ENCODE measurements at places on chromosomes 13 and 19.

DNA sequence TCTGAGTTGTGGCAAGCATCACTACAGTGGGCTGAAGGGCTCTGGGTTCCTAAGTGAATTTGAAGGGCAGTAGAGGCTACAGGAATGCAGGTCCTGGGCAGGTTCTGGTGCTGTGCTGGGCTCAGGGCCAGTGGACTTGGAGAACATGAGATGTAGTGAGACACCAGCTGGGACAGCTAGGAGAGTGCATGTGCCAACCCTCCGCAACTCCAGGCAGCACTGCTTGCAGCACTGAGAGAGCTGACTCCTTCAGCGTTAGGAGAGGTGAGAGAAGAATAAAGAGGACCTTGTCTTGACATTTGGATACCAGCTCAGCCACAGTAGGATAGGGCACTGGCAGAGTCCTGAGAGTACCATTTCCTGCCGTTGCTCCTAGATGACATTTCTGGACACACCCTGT, 739.9 kb upstream of the PRR20A start:
- DNase-seq, result no peak

DNA sequence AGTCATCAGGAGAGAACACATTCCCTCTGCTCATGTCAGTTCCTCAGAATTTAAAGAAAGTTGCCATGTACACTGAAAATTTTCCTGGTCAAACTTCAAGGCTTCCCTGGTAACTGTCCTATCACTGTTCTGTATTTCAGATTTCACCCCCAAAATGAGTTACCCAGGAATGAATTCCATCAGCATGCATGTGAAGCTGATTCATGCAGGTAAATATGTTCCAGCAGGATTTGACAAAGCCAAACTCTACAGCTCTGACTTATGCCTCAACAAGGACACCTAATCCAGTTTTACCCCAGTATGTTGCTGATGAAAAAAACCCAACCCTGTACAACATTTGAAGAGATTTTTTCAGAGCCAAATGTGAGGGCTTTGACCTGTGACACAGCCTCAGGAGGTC, 21.5 kb downstream of the LIG4 start:
- DNase-seq, result no peak

DNA sequence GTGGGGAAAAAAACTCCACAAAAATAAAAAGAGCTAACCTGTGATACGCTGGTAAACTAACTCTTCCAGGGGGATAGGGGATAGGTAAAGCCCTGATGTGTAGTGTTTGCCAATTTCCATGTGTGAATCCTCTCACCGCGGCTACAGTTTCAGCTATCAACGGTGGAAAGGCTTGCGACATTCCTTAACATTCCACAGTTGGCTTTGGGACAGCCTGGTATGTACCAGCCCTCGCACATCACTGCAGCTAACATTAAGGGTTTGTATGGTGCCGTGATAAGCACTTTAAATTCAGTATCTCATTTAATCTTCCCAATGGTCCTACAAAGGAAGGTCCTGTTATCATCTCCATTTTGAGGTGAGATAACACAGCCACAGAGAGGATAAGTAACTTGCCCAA, 112.4 kb downstream of the KATNAL1 start:
- DNase-seq, result no peak

DNA sequence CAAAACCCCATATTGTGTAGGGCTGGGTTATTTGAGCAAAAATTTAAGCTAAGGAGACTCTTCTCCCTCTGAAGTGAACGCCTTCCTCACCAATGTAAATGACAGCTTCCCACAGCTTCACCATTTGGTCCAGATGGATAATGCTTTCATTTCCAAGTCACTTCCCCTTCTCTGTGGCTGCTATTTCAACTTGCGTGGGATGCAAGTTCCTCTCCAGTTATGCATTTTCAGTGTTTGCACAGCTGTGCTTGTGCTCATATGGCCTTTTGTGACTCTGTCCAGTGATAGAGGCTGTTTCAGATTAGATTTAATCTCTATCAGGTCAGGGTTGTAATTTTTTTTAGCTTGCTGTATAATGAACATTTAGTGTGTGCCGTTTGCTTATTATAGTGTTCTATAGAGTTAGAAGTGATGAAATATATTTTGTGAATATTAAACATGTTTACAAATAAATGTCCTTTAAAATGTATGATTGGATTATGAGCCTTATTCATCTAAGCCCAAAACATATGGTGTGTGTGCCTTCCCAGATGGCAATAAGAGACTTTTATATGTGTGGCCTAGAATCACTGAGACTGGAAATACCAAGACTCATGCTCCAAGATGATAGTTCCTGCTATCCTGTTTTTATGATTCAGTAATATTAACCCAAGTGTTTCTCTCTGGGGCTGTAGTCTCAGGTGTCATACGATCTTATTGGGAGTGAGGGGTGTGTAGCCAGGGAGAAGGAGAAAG, 86.6 kb downstream of the TNFRSF19 start:
- DNase-seq, result no peak

DNA sequence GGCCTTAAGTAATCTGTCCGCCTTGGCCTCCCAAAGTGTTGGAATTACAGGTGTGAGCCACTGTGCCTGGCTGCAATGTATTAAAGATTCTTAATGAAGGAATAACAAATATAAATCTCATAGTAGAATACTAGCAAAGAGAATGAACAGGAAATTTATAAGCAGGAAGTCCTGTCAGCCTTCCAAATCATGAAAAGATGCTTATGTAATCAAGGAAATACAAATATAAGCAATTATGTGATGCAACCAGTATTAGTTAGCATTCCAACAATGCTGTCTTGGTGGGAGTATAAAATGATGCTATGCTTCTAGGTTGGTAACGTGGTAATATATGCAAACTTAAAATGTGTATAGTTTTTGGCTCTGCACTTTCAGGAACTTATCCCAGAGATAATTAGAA, 133.8 kb downstream of the PDS5B start:
- DNase-seq, result no peak

GRCh38 chr19:55223291-55224037, 5.1 kb downstream of the TMEM86B start:
- DNase-seq, result no peak

DNA sequence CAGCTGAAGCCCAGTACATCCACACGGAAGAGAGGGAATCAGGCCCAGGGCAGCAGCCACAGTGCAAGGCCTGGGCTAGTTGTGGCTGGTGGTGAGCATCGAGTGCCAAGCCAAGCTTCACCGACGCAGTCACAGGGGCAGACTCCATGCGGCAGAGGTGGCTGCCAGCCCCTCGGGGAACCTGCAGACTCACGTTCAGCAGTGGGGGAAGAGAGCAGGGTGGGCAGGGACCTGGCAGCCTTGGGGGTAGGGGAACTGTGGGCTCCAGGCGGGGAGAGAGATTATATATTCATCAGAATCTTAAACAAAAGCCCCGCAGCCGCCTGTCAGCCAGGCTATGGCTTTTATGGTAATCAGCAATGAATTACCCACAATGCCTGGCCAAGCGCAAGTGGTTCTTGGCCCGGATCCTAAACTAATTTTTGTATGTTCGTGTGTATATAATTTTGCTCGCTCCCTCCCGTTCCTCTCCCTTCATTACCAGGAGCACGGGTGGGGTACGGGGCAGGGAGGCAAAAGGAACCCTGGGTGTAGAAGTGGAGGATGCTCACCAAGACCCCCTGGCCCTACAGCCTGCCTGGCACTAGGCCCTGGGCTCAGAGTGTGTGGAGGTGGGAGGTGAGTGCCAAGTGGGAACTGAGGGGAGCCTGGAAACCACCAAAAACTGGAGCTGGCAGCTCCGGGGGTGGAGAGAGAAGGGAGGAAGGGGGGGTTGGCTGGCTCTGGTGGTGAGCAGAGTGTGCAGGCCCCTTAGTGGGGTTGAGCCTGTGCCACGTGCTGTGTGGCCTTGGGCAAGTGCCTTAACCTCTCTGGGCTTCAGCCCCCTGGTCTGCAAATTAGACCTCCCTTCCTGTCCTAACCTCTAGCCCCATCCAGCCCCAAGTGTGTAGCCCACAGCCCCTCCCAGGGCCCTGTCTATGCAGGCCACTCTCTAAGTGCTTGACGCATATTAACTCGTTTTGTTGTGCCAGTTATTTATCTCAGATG, 31.9 kb downstream of the PTPRS start:
- no peak for DNase-seq

DNA sequence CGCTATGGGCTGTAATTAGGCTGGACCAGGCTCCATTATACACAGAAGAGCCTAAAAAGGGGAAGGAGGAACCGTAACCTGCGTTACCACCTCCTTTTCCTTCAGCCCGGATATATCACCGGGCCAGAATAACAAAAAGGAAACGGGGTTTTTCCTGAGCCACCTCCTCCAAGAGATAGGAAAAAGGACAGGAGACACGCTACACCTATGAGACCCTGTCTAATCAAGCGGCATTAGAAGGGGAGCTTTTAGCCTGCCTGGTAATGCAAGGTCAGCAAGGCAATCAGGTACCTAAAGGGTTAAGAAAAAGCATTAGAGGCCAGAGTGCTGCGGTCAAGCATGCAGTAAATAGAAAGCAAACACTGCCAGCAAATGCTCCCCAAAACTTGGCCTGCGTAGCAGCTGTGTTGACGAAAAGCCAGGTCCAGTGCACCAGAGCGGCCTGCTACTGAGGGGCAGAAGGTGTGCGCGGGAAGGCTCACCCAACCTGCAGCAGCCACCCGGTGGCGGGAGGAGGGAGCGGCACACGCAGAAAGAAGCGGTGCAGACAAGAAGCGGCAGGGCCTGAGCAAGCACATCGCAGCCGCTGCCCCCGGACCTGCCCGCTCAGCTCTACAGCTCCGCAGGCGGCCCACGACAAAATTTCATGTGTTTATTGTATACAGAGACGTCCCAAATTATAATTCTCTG, 1466.1 kb downstream of the UQCRFS1 start:
- DNase-seq, result no peak

- DNase-seq, result no peak
These were observed 105.6 kb downstream of the POSTN start for GRCh38 chr13:37492741-37493514.

DNA sequence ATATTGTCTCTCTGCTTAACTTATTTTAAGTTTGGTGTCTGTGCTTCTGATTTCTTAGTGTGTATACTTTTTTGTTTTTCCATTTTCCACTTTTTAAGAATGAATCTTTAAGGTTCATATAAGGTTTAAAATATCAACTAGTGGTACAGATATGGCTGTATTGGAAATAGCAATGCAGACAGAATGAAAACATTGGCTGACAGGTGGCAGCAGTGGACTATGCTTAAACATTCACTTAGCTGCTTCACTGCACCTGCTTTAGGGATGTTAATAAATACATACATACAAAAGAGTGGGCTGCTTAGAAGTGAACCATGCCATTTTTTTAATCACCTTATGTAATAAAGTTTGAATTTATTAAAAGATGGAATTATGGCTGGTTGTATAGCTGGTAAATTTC, 27.3 kb downstream of the TM9SF2 start:
- no peak for DNase-seq

DNA sequence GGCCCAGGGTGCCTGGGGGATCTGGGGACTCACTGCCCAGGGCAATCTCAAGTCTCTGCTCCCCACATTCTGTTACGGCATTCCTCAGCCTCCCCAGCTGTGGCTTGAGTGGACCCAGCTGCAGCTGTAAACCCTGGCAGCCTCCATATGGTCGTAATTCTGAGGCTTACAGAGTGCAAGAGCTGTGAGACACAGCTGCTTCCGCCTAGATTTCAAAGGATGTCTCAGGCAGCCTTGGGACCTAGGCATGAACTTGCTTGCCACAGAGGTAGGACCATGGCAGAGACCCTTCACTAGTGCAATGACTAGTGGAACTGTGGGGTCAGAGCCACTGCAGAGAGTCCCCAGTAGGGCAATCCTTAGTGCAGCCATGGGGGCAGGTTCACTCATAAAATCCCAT, 297.5 kb downstream of the ENOX1 start:
- no peak for DNase-seq

DNA sequence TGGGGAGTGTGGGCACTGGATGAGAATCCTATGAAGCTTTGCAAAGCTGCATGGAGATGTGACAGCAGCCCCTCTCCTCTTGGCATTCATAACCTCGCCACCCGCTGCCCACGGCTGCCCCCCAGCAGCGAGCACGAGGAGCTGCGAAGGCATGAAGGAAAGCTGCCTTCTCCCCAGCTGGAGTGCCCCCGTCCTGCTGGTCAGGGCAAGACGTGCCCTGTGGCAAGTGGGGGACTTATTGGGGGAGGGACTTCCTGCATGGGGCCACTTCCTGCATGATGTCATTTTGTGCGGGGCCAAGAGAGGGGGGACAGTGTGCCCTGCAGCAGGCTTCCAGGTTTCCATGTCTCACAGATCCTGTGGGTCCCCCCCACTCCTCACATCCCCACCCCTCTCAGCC, 85.9 kb downstream of the TSHZ3 start:
- DNase-seq, result no peak

GRCh38 chr13:65990684-65991083, 1239.5 kb downstream of the PCDH9 start:
- no peak for DNase-seq

- no peak for DNase-seq
These were observed 118.0 kb downstream of the ATP11A start for GRCh38 chr13:112807653-112808376.

DNA sequence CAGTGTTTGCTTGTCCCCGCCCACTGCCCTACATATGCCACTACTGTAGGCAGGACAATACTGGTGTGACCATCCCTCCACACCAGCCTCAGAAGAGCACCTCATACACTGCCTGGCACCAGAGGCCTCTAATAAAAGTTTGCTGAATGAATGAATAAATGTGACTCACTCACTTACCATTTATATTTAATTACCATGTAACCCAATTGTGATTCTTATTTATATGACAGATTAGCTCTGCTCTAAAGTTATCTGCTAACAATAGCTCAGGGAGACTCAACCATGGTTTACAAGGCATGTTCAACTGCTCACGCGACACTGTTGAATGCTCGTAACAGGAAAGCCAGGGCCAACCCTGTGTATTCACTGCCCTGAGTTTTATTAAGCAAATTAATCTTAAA, 66.0 kb upstream of the DOCK9 start:
- no peak for DNase-seq

DNA sequence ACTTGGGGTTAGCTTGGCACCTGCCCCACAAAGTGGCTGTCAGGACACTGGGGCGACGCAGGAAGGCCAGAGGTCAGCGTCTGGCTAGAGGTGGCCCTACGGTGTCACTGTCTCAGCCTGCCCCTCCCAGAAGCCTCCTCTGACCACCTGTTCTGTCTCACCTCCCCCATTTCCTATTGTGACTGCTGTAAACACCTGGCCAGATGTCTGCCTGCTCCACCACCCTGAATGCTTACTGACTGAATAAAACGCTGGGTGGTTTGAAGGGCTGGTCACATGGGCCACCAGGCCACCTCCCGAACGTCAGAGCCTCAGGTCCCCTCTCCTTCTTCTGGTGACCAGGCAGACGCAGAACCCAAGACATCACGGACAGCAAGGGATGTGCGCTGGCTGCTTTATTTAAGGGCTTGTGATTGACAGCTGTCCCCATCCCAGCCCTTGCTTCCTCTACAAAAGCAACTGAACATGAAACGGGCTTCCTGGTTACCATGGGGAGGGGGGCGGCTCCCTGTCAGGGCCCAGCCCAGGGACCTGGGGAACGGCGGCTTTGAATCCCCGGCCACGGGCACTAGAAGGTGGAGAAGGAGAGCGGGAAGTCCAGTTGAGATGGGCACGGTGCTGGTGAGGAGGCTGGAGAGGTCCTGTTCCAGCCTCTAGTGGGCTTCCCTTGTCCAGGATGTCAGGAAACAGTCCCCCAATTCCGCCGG, 6.2 kb downstream of the ELOF1 start:
- DNase-seq, result no peak
